Stimulated activated CD4-positive, alpha-beta T cell treated with anti-CD3 and anti-CD28 coated beads, TNF-alpha, amount 100 ng/mL, for 4 hours (primary cell): ENCODE measurements at places on chromosomes 13 and 19.

DNA sequence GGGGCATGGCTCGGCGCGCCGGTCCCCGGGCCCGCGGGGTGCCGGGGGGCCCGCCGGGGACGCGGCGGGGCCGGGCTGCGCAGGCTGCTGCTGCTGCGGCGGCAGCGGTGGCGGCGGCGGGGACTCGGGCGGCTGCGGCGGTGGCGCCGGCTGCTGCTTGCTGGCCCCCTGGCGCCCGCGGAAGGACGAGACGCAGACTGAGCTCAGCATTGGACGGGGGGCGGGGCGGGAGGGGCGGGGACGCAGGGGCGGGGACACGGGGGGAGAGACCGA, 368 bp downstream of the KCNC3 start:
- no peak for DNase-seq

DNA sequence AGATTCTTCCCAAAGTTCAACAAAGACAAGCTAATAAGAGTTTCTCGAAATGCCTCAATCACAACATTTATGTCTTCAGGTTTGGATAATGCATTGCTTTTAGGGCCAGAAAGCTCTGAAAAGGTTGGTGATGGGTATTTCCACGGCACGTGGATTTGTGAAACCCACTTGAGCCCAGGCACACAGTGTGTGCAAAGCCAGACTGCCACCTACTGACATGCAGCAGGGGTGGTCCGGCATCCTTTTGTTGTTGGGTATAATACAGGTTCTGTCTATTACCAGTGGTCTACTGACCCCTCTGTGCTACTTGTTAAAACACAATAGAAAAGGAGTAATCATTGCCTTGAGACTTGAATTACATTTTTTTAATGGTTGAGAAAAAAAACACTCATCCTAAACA, 225.6 kb downstream of the RAP2A start:
- no peak for DNase-seq

GRCh38 chr19:49682274-49682673, 5.2 kb downstream of the PRMT1 start:
- DNase-seq: no peak

GRCh38 chr13:30576528-30576927, 41.2 kb upstream of the USPL1 start:
- no peak for DNase-seq

DNA sequence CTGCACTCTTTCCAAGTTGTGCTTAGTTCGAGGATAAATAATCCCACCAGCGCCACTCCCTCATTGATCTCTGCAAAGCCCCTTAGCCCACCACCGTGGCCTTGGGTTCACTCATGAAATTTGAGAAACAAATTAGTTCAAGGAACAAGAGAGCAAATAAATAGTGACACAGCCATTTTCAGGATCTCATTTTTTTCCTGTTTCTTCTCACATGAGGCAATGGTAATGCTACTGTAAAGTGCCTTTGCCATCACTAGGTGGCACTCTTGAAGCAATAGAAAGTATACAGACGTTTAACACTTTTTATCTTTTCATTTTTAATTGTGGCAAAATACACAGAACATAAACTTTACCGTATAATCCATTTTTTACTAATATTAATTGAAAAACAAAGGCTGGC, 76.8 kb upstream of the ZNF835 start:
- no peak for DNase-seq

- no peak for DNase-seq
Observed at GRCh38 chr13:106494936-106495335, 40.5 kb downstream of the EFNB2 start.

DNA sequence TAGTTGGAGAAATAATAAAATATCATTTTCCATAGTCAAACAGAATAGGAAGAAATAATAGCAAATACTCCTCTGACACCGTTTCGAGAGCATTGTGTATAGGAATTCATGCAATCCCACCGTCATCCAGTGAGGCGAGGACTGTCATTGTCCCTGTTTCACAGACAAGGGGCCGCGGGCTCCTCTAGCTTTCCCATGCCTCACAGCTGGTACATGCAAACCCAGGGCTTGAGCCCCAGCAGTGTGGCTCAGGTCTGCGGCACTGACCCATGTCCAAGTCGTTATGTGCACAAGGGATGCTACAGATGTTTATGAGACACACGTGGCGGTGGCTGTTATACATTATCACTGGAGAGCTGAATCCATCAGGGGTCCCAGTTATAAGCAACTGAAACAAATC, 18.5 kb upstream of the ATP11A start:
- no peak for DNase-seq

GRCh38 chr19:33304760-33305647, 2.7 kb upstream of the CEBPA start:
- no peak for DNase-seq

DNA sequence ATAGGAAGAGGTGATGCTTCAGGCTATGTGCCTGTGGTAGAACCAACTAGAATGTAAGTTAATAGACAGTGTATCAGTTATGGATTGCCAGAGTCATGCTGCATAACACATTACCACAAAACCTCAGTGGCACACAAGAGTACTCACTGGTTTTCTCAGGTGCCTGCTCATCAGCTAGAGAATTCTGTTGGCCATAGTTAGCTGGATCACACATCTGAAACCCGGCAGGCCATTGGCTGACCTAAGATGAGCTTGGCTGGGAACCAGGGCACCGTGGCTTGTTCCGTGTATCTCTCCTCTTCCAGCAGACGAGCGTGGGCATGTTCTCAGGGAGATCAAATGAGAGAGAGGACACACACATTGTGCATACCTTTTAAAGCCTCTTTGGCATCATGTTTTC, 76.7 kb downstream of the TEX26 start:
- DNase-seq: no peak

DNA sequence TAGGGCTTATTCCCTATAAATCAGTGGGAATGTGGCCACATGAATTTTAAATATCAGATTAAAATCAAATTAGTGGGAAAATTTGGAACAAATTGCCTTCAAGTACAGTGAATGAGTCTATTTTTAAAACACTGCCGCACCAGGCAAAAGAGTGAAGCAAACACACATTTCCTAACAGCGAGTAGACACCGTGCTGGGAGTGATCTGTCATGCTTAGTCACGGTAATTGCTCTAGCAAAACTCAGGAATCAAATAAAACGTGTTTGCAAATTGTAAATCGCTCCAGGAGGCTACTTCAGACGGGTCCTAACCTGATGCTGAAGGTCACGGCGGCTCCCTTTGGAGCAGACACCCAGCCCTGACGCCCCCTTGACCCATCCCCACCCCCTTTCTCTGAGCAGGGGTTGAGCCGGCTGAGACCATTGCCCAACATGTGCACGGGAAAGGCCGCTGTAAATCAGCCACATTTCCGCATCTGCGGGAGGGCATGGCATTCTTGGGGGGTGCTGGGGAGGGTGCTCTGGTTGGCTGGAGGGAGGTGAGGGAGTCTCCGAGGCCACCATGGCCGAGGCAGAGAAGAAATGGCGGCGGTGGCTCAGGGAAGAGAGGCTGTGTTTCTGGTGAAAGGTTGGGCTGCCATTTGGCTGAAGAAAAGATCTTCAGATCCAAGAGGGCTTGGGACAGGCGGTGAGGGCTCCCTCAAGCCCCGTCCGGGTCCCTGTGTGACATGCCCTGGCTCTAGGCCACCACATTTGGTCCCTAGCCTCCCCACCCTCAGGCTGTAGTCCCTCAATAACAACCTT, 8.9 kb downstream of the CEBPA start:
- DNase-seq: no peak

DNA sequence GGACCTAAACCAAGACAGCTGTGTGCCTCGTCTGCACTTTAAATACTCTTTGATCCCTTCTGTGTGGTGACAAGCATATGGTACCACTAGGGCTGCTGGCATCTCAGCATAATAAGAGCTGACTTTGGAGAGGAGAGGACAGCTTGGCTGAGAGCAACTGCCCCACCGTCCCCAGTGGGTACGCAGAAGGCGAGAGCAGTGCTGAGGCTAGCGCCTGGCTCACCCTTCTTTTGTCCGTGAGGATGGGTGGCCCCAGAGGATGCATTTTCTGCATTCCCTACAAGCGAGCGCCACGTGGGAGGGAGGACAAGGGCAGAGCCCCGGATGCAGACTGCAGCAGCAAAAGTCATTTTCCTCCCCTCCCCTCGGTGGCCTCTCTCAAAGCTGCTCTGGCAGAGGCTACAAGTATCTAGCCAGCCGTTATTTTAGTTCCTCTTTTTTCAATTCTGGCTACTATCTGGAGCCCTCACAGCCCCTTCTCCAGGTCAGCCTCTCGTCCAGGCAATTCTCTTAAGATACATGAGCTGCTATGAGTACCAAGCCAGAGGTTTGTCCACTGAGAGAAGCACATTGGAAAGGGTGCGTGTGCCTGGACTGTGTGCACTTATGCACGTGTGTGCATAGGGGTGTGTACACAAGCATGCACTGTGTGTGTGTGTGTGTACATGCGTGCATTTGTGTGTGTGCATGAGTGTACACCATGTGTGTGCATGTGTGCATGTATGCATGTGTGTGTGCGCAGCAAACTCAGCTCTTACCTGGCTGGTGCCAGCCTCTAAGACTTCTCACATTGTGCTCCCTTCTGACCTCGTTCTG, 51.3 kb downstream of the RAB20 start:
- no peak for DNase-seq

DNA sequence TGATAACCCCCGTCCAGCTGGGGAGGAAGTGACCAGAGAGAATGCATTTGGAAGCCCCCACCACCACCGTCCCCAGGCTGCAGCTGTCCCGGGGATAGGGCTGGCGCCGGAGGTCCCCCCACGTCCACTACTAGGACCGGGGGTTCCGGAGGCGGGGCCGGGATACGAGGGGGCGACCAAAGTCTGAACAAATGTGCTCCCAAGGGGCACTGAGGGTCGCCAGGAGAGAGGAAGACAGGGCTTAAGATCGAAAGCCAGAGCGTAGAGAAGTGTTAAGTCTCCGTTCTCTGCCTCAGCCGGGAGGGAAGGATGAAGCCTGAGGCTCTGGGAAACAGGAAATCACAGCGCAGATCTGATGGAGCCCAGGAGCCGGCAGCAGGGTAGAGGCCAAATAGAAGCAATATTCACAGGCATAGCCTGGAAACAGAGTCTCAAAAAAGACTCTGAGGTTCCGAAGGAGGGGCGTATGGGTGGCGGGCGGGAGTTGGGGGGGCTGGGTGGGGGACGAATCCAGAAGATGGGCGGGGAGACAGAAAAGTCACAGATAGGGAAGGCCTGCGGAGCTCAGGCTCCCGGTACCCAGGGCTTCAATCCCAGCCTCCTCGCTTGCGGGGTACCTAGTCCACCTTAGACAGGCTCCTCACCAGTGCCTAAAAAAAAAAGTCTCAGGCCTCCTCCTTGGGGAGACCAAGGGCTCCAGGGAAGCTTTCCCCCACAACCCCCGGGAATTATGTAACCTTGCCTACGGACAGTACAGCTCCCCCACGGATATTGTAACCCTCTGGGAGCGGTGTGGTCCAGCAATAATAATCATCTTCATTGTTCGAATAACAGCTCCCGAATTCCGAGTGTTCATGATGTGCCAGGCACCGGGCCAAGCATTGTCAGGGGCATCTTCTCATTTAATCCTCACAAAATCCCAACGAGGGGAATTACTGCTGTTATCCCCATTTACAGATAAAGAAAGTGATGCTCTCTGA, 1.1 kb upstream of the ERF start:
- DNase-seq: no peak

- no peak for DNase-seq
Observed at GRCh38 chr13:35987572-35988513, 143.3 kb downstream of the DCLK1 start.

GRCh38 chr13:101623470-101624209, 171.2 kb downstream of the ITGBL1 start:
- DNase-seq: no peak

GRCh38 chr13:31947506-31947905, 84.1 kb upstream of the FRY start:
- DNase-seq: no peak

GRCh38 chr13:75421133-75421532, 60.8 kb downstream of the TBC1D4 start:
- DNase-seq: no peak

DNA sequence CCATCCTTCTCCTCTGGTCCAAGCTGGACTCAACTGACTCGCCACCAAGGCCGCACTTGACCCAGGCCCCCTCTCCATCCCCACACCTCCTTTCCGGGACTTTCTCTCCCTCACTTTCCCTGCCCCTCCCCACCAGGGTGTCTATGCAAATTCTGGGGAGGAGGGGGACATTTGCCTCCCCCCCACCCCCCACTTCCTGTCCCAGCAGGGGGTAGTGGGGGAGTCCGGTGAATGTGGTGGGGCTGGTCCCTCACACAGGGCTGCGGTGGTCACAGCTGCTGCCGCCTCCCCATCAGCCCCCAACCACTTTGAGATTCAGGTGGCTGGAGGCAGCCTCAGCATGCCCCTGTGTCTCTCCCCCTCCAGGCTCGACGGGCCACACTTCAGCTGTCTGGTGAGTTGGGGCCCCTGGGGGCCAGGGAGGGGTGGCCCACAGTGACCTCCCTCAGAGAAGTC, 870 bp downstream of the SPIB start:
- no peak for DNase-seq

DNA sequence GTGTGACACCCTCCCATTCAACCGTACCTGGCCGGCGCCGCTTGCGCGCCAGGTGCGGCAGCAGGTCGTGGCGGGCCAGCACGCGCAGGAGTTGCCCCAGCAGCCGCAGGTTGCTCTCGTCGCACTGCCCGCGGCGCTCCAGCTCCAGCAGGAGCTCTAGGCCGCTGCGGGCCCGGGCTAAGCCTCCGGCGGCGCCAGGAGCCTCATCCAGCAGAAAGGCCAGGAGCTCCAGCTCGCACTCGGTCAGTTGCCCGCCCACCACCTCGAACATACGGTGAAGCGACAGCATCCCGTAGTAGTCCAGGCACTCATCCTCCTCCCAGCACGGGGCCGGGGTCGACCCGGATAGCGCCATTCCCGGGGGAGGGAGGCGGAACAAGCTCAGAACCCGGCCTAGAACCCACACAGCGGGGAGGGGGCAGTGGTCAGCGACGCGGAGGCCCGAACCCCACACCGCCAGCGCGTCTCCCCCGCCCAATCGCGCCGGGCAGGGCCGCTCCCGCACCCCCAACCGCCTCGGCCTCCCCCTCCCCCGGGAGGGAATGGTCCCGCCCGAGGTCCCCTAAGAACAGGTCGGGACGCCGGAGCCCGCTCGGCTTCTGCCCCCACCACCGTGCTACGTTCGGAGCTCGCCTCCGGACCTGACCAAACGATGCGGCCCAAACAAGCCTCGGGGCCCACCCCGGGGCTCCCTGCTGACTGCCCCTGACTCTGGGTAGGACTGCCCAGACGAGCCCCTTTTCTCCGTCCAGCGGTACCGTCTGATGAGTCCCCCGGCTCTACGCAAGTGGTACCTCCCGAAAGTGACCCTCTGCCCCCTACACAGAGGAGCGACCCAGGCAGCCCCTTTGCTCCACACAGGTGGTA, 591 bp downstream of the DEDD2 start:
- no peak for DNase-seq

GRCh38 chr13:84466461-84466860, 584.2 kb upstream of the SLITRK1 start:
- no peak for DNase-seq

GRCh38 chr13:31790992-31791391, 51.7 kb downstream of the RXFP2 start:
- DNase-seq: no peak

DNA sequence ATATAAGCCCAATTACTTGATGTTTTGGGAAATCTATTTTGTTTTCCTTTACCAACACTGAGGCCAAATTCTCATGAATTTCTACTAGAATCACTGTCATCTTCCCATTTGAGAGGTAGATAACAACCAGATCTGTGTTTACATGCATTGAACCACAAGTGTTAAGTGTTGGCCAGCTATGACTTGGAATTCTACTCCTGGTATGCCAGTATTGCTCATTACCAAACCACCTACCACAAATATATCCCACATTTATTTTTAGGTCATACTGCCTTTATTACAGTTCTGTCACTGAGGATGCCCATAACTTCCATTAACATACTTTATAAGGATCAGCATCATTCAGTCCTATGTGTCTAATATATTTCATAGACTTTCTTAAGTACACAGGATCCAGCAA, 328.9 kb downstream of the DIAPH3 start:
- DNase-seq: no peak

GRCh38 chr13:27245610-27246009, 5.7 kb upstream of the RPL21 start:
- DNase-seq: no peak
